Breast epithelium (tissue), 4 donors: ENCODE measurements at places on chromosomes 7 and 10. TPM values are rescaled to one million over a fixed set of nuclear protein-coding genes. Genes with fewer than 3 reads are reported as not detected.

PLA2G12B gene
- total RNA-seq = not detected

DNA sequence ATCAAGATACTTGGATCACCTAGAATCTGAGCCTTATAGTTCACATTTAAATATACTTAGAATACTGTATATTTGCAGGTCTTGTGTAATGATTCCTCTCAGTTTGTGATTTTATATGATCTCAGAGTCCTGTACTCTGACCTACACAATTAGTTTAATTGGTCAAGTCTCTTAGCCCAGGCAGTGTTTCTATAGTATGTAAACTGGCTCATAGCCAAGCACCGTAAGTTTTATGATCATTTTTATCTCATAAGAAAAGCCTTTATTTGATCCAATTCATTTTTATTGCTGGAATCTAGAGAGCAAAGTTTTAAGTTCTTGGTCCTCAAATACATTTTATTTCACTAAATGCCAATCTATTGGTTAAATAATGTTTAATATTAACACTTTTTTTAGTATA, 242.2 kb downstream of the MALRD1 start:
- DNase-seq = no peak

GRCh38 chr10:51867956-51868355, 168.6 kb upstream of the CSTF2T start:
- no peak for DNase-seq

SHTN1 gene
- total RNA-seq = 36.0 TPM

GRCh38 chr7:134514106-134514505, 13.3 kb upstream of the AKR1B10 start:
- no peak for DNase-seq

DNA sequence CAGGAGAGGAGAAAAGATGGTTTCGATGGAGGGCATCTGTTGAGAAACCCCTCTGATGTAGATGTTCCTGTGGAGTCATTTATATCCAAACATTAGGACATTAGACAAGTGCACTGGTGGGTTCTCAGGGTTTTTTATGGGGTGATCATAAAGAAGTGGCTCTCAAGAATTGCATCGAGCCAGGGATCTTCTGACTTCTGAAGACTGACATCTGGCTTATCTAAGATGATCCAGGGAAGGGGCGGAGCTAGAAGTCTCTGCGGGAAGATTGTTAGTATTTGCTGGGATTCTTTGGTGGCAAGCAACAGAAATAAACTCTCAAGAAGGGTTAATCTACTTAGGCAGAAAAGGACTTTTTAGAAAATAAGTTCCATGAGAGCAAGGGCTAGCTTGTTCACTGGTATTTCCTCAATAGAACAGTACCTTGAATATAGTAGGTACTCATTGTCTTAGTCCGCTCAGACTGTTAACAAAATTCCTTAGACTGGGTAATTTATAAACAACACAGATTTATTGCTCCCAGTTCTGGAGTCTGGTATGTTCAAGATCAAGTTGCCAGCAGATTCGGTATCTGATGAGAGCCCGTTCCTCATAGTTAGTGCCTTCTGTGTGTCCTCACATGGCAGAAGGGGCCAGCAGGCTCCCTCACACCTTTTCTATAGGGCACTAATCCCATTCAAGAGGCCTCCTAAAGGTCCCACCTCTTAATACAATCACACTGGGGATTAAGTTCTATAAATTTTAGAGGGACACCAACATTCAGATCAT, 28.5 kb upstream of the SYPL1 start:
- no peak for DNase-seq

GRCh38 chr7:106644999-106645398, 16.0 kb downstream of the CCDC71L start:
- DNase-seq = no peak

DNA sequence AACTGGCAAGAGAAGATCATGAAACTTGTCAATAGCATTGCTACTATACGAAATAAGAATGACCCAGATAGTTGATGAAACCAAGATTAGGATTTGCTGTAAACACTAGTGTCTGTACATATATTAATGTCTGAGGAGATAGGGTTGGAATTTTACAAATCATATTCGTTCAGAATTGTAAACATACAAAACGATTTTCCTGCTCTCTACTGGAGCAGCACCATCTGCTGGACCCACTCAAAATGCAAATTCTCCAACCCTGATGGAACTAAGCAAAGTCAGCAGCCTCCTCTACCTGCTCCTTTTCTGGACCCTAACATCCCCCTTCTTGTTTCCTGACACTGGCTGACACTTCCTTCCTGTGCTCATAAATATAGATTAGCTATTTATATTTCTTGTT, 29.4 kb upstream of the SGMS1 start:
- no peak for DNase-seq

GRCh38 chr10:104424719-104425118, 71.1 kb downstream of the CFAP58 start:
- no peak for DNase-seq

ODAD2 gene
- total RNA-seq = 0.29 TPM

DNA sequence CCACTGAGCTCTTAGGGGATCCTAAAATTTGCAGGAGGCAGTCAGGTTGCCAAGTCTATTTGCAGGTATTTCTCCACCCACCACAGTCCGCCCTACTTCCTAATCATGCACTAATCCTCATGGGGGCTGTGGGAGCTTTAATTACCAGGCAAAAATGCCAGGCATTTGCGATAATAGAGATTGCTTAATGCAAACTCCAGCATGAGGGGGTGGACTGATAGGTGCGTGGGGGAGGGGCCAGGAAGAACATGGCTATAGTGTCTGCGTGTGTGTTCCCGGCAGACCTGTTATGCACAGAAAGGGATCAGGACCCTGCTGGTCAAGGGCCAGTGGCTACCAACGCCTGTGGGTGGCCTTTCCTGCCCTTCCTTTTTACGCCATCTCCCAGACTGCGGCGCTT, 15.6 kb upstream of the AQP1 start:
- DNase-seq = no peak

LRRC18 gene
- total RNA-seq = not detected

DNA sequence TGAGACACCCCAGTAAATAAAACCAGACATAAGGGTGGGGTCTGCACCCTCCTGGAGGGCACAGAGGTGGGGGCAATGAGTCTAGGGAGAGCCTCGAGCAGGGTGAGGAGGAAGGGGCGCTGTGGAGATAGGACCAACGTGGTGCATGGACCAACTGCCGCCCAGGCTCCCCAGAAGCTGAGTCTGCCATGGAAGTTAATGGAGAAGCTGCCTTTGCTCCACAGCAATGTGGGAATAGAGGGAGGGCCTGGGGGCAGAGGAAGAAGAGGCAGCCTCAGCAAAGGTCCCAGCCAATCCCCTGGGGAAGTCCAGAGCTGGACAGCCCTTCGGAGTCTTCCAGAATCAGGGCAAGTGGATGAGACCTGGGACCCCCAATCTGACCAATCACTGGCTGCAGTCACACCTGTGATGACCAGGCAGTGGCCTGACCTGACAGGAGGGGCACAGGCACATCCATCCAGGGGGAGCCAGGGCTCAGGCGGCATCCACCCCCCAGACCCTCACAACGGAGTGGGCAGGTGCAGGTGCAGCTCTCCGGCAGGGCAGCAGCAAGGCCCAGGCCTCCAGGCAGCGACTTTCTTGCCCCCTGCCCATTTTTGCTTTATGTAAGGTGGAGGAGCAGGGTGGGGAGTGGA, 242.2 kb upstream of the PPP2R2D start:
- no peak for DNase-seq

DNA sequence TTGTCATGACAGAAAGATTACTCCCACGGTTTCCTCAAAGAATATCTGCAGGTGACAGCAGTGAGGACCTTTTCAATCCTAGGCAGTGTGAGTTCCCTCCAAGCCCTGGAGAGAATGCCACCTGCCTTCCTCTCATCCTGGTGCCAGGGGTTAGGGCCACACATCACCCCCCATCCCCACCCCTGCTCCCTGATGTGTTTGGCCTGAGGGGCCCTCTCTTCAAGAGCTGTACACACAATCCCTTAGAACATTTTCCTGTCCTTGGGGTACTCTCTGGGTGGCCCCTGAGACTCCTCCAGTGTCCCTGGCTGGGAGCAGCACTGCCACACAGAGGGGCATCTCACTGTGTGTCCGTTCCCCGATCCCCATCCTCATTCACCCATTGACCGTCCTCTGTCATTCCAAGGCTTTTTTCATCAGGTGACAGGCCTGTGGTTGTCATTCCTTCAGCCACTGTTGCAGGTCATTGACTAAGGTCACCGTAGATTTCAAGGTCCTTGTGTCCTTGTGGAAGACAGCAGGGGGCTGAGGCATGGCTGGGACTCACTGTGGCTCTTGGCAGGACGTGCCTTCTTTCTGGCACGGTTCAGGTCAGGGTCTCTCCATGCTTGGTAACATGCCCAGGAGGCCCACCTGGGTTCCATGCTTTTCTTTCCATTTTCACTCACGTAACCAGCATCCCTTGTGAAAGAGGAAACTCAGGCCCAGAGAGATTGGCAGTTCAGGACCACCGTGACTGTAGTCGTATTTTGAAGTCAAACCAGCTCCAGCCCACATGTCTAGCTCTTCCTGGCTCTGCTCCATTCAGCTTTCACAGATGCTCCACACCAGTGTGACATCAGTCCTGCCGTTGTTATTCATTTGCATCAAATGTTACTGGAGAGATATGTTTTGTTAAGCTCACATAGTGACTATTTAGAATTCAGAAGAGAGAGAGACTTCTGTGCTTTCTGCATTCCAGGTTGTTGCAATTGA, 26.8 kb upstream of the BTBD16 start:
- no peak for DNase-seq

LBX1 gene
- not detected for total RNA-seq

- no peak for DNase-seq
Measured at GRCh38 chr7:2668401-2668800, 19.6 kb upstream of the AMZ1 start.

CYP2C19 gene
- total RNA-seq = not detected

DNA sequence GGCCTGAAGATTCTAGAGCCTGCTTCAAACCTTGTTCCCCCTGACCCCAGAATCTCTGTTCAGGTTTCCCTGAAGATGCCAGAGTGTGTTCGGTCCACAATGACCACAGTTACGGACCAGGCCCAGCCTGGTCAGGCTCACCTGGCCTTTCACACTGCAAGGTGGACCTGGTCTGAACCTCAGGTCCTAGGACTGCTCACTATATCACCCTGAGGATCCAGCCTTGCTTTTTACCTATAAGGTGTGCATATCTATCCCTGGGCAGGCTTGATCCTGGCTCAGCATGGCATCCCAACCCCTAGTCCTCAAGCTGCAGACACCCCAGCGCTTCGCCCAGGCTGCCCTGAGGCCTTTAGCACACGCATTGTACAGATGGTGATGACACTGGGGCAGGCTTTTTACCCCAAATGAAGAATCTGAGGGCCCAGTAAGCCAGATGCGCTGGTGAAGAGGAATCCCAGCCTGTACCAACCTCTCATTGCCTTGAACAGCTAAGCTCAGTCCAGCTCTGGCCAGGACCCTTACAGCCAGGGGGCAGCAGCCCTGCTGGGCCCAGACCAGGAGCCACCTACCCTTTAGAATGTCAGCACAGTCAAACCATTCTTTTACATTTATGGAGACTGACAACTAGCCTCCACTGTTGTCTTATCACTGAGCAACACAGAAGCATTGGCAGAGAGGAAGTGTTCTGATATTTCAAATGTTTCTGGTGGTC, 28.0 kb downstream of the MAT1A start:
- peak; percentile 20 for DNase-seq

ASIC3 gene
- total RNA-seq = 3.3 TPM

DNA sequence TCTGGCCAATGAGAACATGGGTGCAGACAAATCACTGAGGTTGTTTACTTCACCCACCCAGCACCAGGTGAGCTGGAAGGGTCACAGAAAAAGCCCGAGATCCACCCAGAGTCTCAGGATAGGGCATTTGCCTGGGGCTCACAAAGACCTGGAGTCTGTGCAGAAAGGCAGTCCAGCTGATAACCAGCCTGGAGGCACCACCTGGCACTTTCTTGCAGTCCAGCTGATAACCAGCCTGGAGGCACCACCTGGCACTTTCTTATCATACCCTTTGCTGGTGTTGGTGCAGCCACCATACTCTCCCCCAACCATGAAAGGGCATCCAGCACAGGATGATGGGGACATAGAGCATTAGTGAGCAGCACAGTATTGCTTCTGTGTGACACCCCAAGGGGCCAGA, 104.1 kb downstream of the PPP1R3C start:
- no peak for DNase-seq

SNCG gene
- 52.1 TPM for total RNA-seq

DNA sequence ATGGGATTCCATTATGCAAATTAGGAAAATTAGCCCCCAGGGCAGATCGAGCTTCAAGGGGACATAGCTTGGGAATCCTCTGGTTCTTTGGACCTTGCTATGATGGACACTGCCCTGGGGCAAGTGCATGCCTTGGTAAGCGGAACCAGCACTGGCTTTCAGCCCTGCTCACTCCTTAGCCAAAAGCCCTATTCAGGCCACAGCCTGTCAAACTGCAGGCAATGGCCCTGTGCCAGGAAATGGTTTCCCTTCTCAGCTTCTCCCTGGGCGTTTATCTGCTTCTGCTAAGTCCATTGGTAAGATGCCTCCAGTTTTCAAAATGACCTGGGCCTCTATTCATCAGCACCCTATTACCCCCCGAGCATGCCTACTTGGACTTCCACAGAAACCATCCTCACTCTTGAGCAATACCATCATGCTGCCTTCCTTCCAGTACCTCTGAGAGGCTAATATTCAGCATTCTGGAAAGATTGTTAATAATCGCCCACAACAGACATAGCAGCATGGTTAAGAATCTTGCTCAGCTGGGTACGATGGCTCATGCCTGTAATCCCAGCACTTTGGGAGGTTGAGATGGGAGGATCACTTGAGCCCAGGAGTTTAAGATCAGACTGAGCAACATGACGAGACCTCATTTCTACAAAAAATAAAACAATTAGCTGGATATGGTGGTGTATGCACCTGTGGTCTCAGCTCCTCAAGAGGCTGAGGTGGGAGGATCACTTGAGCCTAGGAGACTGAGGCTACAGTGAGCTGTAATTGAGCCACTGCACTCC, 918.6 kb upstream of the AUTS2 start:
- DNase-seq = no peak

DNA sequence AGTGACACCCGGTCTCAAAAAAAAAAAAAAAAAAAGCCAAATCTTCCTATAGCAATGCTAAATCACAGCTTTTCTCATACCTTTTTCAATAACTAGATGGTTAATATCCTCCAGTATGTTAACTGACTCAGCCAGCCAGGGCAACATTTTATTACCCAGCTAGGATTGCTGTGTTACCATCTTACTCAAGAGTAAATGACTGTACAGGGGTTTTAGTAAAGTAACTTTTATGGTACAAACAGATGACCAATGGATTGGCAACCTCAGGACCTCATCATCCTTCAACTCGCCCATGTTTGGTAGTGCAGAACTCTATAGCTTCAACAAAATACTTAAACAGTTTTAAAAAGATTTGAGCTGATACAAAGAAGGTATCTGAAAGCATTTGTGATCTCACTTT, 59.5 kb downstream of the HBP1 start:
- no peak for DNase-seq

- no peak for DNase-seq
Measured at GRCh38 chr10:109737626-109738025, 185.7 kb downstream of the XPNPEP1 start.

IFIT1B gene
- not detected for total RNA-seq
